Immature natural killer cell (primary cell): ENCODE measurements at places on chromosomes 5 and 9. TPM values are rescaled to one million over a fixed set of nuclear protein-coding genes. Genes with fewer than 3 reads are reported as not detected.

DNA sequence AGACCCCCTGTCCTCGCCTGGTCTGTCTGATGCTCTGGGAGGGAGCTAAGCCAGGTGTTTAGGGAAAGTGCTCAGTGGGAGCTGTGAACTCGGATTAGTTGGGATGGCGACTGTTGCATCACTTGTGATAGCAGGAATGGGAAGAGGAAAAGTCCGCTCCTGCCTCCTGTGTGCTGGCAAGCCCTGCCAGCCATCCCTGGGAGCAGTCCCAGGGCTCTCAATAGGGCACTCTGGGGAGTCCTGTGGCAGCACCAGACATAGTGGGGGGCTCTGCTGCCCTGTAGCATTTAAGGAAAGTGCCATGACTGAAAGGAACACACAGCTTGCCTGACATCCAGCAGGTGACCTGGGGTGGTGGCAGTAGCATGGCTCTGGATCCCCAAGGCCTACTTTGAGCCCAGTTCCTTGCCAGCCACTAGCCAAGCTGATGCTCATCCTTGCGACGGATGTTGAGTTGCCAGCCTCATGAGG is 81.5 kb downstream of the AMBP start:
- H3K4me1 ChIP-seq, result peaks cover 26% of the 10 kb centered on the region
- no peak for DNase-seq
- peak overlapping the region; percentile 31 for H3K27ac ChIP-seq
- H3K4me3 ChIP-seq, result no peak overlapping the region

FOXD1 gene
- not detected for polyA plus RNA-seq

GRCh38 chr9:7316967-7317366 is 482.6 kb downstream of the DMAC1 start:
- no peak for DNase-seq
- H3K27ac ChIP-seq, result no peak overlapping the region
- H3K4me1 ChIP-seq, result no peaks in the 10 kb centered on the region
- peaks cover 9% of the 10 kb centered on the region for H3K36me3 ChIP-seq

DNA sequence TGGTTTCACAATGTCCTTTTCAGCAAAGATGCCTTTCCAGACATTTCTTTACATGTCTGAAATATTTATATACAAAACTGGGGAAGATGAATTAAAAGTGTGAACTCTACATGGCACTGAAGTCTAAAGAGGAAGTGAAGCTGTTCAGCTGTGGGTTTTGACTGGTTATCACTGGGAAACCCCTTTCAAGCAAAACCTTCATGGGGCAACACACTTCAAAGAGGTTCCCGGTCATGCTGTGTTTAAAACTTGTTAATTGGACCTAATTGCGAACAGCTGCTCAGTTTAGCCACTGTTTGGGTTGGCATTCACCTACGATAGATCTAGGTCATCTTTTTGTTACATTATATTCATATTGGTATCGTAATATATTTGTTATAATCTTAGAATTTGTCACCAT is 20.0 kb upstream of the GDNF start:
- peaks cover 2% of the 10 kb centered on the region for H3K27me3 ChIP-seq
- H3K4me1 ChIP-seq, result peaks cover 10% of the 10 kb centered on the region
- no peaks in the 10 kb centered on the region for H3K36me3 ChIP-seq
- H3K4me3 ChIP-seq, result no peak overlapping the region
- H3K27ac ChIP-seq, result no peak overlapping the region

HCN1 gene
- polyA plus RNA-seq, result not detected
